Fibroblast of skin of left quadriceps (primary cell): ENCODE measurements at places on chromosomes 1 and 21.

DNA sequence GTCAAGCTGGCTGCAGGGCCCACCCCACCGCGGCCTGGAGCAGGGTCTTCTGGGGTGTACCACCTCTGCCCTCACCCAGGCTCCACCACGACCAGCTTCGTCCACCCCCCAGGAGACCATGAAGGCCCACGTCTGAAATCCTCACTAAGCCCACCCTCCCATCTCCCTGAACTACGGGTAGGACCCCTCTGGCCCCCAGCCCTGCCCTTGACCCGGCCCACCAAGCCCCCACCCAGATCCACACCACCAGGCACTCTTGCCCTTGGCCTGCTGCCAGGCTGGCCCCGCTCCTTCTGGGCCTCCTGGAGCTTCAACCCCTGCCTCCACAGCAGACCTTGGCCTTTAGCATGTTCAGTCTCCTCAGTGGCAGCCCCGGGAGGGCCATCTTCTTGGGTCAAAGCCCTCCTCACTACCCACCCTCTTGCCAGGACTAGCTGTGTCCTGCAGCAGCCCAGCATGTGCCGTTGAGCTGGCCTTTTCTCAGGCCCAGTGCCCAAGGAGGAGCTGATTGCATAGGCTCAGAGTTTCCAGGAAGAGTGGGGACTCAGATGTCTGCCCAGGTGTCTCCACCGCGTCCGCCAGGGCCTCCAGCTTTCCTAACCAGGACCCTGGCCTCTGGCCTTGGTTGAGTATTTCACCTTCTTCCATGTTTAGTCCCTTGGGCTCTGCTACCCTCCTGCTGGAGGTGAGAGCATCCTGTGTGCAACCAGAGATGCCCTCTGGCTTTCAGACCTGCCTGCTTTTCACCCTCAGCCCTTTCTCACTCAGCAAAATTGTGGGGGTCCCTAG, 17.7 kb upstream of the SAMD11 start:
- DNase-seq: no peak

GRCh38 chr1:182725259-182726255, 41.2 kb upstream of the RGS8 start:
- peak; percentile 28 for DNase-seq

- DNase-seq: peak; percentile 86
These were observed 111.7 kb upstream of the IRF2BP2 start for GRCh38 chr1:234721476-234722269.

GRCh38 chr1:4976859-4977440, 322.5 kb downstream of the AJAP1 start:
- no peak for DNase-seq

DNA sequence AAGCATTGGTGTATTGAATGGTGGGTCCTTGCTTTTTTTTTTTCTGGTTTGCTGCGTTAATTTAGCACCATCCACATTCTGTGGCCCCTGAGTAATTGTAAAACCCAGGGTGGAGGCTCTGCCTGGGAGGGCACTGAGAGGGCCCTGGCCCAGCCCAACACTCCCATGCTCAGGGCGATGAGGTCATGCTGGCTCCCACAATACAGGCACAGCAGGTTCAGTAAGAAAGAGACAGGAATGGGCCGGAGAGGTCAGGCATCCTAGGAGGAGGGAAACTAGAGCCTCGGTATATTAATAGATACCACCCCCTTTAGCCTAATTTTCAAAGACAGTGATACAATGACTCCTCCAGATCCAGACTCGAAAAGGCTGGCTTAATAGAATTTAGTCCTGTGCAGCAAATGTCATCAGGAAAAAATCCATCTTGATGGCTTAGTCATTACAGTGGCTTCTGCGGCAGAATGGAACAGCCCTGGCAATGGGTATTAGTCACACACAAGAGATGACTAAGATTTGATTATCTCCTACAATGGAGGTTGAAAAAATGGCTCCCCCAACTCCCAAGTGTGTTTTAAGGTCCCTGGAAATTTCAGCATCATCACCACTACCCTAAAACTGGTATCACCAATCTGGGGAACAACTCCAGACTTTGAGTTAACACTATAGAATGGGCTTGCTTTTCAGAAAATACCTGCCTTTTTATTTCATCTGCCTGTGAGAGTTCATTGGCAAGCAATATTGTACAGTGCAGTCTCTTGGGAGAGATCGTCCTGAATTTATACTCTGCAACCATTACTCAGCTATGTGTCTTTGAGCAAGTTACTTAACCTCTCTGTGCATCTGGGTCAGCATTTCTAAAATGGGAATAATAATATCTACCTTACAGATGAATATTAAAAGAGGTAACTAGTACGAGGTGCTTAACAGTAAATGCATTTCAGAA, 43.9 kb upstream of the LYST start:
- DNase-seq: peak; percentile 85

GRCh38 chr1:153647346-153647714, 11.2 kb upstream of the SNAPIN start:
- DNase-seq: no peak

DNA sequence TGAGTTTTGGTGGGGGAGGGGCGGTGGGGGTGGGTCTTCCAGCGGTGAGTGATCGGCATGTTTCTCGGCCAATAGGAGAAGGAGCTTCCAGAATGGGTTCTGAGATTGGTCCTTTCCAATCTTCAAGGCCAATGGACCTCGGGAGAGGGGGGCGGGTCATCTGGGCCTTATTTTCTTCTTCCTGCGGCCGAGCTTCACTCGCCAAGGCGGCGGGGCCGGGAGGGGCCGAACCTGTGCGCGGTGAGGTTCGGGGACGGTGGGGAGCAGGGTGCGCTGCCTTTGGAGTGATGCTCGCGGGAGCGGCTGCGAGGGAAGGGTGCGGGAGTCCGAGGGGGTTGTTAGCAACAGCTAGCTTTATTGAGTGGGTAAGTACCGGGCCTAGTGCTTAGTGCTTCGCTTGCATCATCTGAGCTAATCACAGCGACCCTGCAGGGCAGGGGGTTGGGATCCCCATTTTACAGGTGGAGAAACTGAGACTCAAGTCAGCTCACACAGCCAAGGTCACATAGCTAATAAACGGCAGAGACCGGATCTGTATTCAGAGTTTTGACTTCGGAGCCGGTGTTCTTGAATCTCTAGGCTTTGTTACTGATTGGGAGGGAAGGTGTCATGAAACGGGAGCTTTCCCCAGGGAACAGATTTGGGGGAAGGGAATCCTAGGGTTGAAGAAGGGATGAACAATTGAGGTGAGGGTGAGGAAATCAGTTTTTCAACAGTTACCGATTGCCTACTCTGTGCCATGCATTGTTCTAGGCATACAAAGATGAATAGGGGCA, 549 bp downstream of the KDM4A start:
- peak; percentile 98 for DNase-seq

DNA sequence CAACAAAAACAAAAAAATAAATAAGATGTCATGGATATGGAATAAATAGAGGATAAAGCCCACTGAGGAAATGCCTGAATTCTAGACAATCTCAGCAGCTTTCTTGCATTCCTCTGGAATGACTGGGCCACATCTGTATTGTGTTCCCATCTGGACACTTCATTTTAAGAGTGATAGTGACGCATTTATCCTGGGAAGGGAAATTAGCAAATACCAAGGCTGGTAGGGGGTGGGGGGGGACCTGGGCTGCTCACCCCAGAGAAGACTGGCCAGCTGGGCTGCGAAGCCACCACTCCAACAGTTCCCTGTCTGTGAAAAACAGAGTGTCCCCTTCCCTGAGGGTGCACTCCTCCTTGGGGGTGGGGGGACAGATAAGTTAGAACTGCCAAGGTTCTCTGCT, 106.3 kb downstream of the HIVEP3 start:
- peak; percentile 87 for DNase-seq

GRCh38 chr1:169722779-169723178, 11.1 kb downstream of the SELE start:
- DNase-seq: no peak

GRCh38 chr1:236604905-236605806, 840 bp upstream of the HEATR1 start:
- DNase-seq: no peak

- DNase-seq: no peak
These were observed 23.9 kb downstream of the DNAJC8 start for GRCh38 chr1:28208818-28209441.

DNA sequence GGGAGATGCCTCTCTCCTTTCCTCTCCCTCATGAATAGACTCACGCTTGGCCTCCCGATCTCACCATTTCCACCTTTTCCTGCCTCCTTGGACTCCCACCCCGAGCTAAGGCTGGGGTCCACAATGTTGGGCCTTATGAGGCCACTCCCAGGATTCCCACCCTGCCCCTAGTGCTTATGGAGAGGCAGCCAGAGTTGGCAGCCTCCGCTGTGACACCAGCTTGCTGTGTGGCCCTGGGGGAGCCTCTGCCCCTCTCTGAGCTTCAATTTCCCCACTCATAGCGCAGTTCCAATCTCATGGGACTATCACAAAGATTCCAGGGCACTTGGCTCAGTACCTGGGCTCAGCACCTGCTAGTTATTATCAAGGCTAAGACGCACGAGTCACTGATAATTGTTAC, 118.7 kb upstream of the WNT4 start:
- no peak for DNase-seq

DNA sequence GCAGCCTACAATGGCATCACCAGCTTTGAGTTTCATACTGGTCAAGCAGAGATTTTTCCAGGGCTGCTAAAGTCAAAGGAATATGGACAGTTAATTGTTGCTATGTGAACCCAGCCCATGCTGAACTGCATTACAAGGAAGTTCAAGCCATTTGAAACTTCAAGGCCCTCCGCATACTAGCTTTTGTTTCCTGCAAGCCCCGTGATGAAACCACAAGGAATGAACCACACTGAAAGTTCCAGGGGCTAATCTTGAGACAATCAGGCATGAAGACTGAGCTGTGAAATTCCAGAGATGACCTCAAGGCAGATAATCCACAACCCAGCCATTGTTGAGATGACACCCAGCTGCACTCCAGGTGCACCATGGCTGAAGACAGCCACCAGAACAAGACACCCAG, 180.8 kb downstream of the C1orf21 start:
- peak; percentile 32 for DNase-seq

- DNase-seq: no peak
These were observed 6.4 kb downstream of the SELENON start for GRCh38 chr1:25806418-25806817.

GRCh38 chr1:66394603-66395002, 139.3 kb upstream of the SGIP1 start:
- DNase-seq: no peak

DNA sequence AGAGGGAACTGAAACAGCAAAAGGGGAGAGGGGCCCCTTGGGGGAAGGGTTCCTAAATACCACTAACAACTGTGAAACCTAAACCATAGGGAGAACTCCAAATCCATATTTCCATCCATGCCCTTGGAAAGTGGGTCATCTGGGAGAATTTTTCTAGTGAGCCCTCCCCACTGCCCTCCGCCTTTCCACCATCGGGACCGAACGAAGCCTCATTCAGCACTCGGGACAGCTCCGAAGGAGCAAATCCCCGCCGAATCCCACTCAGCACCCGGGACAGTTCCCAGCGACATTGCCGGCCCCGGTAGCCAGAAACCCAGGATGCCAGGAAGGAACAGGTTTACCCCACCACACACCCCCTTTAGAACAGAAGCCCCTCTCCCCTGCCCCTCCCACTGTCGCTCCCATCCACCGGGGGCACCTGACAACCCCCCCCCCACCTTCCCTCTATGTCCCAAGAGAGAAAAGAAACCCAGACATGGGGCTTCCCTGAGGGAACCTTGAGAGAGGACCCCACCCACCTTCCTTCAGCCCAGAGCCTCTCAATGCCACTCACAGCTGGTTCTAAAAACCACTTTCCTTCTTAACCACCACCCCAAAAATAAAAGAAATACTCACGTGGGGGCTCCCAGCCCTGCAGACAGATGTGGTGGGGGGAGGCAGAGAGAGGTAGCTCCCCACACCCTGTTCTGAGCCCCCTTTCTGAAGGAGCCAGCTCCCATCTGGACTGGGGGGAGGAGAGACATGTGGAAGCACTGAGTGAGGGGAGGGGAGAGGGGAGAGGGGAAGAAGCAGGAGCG, 4.5 kb downstream of the DLGAP3 start:
- peak; percentile 26 for DNase-seq

- DNase-seq: no peak
These were observed 74.3 kb upstream of the KCNJ15 start for GRCh38 chr21:38182370-38182985.

DNA sequence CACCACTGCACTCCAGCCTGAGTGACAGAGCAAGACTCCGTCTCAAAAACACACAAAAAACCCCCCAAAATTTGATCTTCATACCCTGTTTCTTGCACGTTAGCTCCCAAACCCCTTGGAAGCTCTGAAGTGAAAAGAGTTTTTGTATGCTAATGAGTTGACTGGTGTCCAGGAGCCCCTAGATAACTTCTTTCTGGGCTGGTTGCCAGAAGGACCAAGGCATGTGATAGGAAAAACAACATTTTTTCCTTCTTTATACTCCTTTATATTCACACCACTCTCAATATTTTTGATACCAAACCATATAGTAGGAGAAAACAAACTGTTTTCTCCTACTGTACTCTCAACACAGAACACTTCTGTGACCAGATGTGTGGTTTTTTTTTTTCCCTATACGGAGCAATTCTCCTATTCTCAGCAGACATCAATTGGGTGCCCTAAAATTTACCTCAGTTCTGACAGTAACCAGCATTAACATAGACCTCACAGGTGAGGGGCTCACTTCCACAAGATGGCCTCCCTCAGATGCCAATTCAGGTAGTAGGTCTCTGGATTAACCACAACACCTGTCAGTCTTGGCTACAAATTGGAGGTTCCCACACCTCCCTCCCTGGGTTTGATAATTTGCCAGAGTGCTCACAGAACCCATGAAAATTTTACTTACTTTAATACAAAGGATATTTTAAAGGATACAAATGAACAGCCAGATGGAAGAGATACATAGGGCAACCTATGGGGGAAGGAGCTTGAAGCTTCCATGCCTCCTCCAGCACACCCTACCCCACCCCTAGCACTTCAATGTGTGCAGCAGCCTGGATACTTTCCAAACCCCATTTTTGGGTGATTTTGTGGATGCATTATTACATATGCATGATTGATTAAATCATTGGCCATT, 25.6 kb downstream of the ZYG11B start:
- DNase-seq: peak; percentile 31

DNA sequence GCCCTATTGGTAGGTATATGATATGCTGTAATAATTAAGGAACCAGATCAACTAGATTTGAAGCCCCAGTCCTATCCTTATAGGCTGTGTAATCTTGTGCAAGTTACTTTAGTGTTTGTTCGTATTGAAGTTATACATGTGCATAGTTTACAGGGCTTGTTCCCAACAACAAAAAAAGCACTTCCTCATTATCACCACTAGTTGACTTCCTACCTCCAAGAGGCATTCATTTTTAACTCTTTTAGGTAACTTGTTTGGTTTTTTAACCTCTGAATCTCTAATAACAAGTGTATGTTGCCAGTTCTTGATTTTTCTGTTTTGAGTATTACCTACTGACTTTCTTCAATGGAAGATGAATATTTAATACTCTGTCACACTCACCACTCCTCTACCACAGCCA, 71.9 kb downstream of the ST3GAL3 start:
- DNase-seq: no peak

DNA sequence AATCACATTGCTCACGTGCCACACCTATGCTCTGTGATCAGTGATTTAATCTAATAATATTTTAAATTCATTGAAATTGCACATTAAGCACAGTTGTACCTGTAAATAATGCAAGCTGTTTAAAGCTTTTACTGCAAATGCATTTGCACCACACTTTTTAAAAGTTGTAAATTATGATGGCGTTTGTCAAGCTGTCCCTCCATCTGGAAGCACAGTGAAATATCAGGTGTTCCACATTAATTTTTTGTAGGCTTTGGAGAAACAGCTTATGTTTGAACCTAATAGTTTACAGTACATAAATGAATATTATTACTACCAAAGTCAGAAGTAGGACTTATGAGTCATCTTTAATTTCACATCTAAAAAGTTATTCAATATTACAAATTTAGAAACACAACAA, 3.0 kb upstream of the DPYD start:
- no peak for DNase-seq
